ENCODE measurements at places on chromosomes 11 and 22.

DNA sequence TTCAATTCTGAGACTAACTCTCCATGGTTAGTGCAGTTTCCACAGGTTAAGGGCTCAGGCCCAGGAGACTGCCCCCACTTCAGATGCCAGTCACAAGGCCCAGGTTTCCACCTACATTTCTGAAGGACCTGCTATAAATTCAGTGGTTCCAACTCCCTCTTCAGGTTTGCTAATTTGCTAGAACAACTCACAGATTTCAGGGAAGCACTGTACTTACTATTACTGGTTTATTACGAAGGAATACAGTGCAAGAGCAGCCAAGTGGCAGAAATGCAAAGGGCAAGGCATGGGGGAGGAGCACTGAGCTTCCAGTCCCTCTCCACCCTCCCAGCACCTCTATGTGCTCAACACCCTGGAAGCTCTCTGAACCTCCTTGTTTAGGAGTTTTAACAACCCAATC is 39.3 kb upstream of the SPON1 start:
- no peak for DNase-seq

GRCh38 chr11:122737951-122738693 is 82.6 kb downstream of the UBASH3B start:
- no peak for DNase-seq

GRCh38 chr22:44703255-44703870 is 1.4 kb downstream of the PRR5 start:
- DNase-seq = no peak

DNA sequence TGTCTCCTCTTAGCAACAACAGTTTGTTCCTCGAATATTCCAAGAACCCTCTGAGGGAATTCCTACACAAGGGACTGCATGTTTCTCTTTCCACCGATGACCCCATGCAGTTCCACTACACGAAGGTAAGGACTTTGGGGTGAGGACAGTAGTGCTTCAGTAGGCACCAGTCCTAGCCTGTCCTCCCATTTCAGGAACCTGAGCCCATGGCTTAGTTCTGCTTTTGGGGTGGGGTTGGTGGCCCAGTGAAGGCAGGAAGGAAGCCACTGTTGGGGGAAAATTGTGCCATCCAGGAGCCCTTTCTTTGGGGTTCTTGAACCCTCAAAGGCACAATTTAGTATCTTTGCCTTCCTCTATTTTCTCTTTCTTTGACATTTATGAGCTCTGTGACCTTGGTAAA is 38.2 kb downstream of the RNF141 start:
- no peak for DNase-seq

GRCh38 chr11:65210361-65210731 is 28.6 kb downstream of the CAPN1 start:
- DNase-seq = no peak

DNA sequence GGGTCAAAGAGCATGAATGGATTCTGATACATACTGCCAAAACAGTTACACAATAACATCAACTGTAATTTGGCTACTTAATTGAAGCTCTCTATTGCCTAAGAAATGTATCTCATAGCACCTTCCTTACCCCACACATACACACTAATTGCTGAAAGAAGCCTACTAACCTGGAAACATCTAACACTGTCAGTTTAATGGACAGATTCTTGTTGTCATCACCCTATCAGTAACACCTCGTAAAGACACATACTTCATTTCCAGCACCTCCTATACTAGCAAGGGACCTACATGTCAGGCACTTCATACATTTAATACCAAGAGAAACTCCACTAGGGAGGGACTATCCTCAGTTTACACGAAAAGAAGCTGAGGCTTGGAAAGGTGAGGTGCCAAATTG is 9.9 kb downstream of the NAP1L4 start:
- DNase-seq = no peak

- DNase-seq = no peak
Measured at GRCh38 chr11:100816823-100817222, 129.7 kb downstream of the ARHGAP42 start.

DNA sequence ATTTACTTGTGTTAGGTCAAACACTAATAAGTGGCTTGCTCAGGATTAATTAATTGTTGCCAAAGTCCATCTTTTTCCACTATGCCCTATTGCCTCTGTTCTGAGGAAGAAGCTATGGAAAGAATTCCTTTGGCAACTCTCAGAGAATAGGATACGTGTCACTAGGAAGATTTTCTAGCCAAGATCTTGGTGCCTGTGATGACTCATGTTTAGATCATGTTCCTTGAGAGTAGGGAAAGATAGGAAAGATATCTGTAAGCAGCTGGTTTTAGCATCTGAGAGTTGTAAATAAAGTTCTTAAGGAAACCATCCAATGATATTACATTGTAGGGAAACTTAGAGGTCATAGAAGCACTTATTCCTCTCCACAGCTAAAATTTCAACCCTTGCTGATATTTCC is 15.7 kb downstream of the SLN start:
- DNase-seq = no peak

Measured in NCI-H2029 (cell line).